ENCODE measurements at places on chromosomes 11 and 22. TPM values are rescaled to one million over a fixed set of nuclear protein-coding genes. Genes with fewer than 3 reads are reported as not detected.

DNA sequence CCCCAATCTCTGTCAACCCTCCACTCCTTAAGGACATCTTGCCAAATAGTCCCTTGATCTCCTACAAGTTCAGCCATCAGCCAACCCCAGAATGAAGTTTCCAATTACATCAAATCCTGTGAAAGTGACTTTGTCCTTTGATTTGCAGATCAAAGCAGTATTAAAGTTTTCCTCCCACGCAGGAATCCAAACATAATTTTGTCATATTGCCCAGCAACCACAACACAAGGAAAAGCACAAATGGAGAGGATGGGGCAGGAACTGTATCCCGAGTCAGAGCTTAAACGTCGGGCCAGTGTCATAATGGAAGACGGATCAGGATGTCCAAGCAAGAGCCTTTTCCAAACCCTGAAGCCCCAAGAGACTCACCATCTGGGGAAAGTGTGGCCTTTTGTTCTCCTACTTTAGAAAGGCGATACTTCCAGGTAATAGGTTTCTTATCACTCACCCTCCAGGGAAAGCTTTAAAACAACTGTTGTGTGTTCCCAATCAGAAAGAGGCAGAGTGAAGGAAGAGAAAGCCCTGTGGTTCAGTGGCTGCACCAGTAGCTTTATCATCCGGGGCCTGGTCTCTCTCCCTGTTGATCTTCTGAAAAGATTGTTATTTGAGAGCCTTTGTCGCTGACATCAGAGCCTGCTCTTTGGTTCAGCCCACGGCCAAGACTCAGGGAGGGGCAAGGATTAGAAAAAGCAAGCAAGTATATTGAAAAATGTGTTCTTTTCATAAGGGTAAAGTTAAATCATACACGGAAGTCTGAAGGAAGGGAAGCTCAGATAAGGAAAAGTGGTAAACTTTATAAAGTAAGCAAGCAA, 41.7 kb downstream of the EXPH5 start:
- no peak for DNase-seq

Gene SOX6
- 3.2 TPM for total RNA-seq

Gene CERK
- 28.2 TPM for total RNA-seq

Gene C11orf65
- total RNA-seq = 1.1 TPM
